SW 1271 (cell line): ENCODE measurements at places on chromosomes 3 and 15.

DNA sequence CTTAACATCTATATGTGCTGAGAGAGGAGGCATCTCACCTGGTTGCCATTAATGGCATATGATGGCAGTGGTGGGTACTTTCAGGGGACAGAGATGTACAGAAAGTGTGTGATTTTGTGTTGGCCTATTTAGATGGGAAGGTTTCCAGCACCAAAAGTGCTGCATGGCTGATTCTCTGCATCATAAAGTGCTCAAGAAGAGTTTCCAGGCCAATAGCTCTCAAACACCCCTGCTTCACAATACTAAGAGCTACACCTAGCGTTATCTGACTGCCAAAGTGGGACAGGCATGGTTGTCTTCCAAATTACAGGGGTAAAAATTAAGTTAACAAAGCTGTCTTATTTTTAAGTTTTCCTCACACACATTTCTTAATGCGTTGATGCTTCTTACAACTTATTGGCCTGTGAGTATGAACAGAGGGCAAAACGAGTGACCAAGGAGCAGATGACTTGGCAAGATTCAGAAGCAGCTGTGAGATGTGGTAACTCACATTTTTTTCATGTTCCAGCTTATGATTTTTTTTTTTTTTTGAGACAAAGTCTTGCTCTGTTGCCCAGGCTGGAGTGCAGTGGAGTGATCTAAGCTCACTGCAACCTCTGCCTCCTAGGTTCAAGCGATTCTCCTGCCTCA lies 41.4 kb upstream of the VEPH1 start:
- DNase-seq, result no peak

DNA sequence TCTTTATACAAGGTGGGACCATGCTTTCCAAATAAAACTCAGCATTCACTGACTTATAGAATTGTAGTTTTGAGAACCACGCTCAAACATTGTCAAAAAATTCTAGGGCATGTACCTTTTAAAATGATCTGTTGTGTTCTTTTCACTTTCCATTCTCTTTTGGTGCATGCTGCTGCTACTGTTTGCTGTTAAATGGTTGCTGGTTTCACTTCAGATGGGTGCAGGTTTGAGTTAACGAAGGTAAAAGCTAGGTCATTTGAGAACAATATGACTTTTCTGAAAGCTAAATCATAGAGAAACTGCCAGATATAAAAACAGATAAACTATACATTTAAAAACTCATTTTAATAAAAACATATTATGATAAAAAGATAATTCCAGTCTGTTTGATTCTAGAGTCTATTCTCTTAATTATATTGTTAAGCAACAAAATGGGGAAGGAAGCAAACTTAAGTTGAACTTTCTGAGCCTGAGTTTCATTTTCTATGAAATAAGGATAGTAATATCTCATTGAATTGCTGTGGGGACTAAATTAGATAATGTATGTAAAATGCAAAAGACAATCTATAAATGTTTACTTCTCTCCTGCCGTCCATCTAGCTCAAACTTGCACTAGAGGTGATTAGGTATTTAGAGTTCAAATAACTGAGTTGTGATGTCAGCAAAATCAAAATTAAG lies 82.4 kb downstream of the OXSM start:
- no peak for DNase-seq

- DNase-seq, result no peak
These were observed 6.2 kb downstream of the RPL22L1 start for GRCh38 chr3:170863816-170864215.

DNA sequence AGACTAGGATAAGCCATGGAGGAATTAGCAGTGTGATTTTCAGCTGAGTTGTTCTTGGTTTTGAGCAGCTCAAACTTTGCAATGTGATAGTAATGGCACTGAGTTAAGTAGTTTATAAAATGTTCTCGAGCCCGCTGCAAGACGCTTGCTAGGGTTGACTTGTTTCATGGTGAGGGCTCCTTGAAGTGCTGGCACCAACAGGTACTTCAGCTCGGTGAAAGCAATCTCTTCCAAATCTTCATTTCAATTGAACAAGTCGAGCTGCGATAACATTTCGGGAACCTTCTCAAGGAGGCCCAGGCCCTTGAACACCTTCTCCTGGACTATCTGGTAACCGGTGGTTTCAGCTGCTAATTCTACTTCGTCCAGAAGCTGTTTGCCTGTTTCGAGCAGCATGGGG lies 50.8 kb upstream of the DYNC1LI1 start:
- DNase-seq, result no peak

- DNase-seq, result peak; percentile 35
These were observed 138.4 kb downstream of the NUP210 start for GRCh38 chr3:13281507-13282357.

DNA sequence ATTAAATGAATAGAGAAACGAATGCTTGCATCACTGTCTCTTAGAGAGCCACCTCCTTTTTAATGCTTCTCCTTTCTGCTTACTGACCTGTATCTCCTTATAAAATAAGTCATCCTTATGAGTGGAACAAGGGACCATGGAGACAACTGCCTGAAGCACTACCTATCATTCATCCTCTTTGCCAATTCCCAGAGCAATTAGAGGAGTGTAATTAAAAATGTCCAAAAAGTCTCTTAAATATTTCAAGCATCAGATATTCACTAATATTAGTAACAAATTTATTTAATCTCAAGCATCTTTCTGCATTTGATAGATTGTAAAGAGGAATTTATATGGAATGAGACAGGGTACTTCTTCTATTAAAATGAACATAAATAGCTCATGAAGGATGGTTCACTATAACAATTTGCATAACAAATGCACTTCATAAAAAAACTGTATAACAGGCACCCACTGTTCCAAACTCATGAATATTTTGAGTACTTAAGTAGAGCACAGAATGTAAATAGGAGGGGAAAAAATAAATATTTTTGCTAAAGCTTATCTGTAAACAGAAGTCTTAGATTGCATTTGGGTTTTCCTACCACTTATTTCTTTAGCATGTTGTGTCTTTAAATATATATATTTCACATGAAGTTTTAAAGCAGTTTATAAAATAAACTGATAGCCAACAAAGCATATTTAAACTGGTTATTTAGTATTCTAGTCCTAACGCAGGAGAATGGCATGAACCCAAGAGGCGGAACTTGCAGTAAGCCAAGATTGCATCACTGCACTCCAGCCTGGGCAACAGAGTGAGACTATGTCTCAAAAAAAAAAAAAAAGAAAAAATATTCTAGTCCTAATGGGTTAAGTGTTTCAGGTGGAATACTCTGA lies 269.3 kb downstream of the TBL1XR1 start:
- no peak for DNase-seq

DNA sequence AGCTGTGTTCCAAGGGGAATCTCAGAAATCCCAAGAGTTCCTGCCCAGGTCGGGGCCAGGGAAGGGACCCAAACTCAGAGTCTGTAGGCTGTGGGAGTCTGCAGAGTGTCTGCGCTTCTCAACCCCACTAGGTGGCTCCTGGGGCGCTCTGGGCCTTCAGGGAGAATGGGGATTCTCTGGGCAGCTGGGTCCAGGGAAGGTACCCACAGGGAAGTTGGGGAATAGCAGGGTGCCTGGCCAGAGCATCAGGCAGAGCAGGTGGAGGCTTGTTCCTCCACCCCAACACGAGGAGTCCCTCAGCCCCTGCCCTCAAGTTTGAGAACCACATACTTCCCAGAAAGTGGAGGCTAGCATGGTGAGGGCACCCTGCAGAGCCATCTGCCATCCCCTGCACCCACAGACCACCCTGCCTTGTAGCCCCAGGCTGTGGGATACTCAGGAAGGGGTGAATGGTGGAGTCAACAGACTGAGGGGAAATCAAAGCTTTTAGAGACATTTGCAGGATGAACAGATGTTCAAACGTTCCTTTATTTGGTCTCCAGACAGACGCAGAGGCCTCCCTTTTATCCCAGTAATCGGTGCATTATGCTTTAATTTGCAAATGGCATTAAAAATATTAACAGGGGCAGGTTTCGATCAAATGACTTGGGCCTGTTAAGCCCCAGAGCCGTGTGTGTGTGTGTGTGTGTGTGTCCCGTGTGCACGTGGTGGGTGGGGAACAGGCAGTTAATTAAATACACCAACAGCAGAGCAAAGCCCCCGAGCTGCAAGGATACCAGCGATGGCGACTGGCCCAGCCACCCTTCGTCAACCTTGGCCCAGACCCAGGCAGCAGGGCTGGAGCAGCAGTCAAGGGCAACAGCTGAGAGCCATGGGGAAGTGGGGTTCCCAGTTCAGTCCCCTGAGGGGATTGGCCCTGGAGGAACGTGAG lies 57.7 kb downstream of the DNAJB8 start:
- DNase-seq, result no peak

- no peak for DNase-seq
These were observed 7.4 kb downstream of the TTLL3 start for GRCh38 chr3:9817436-9817835.

DNA sequence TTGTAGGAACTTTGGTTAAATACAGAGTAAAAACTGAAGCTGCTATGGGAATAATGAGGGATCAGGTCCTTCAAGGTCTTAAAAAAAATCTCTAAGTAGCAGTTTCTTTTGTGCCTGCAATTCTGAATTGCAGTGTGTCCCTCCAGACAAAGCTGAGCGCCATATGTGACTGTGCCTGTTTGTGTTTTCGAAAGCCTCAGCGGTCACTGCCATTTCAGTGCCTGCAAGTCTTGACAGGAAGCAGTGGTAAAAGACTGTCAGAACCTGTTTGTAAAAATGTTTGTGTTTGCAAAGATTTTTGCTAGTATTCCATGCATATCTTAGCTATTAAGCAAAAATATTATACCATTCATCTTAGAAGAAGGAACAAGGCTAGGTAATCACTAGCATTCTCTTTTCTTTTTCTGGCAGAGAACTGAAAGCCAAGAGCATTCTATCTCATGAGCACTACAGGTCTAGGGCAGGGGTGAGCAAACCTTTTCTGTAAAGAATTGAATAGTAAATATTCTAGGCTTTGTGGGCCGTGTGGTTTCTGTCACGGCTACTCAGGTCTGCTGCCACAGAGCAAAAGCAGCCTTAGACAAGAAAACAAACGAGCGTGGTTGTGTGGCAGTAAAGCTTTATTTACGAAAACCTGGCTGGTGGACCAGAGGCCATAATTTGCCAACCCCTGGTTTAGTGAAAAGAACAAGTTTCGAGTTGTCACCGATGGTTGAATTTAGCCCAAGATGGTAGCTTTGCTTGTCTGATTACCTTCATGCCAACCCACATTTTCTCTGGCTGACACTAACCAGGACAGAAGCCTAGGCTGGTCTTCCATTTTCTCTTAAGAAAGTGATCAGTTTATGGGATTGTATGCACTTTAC lies 134.4 kb downstream of the CACNA1D start:
- DNase-seq, result no peak

- DNase-seq, result no peak
These were observed 627.2 kb downstream of the ZIC1 start for GRCh38 chr3:148036331-148036876.

GRCh38 chr15:40329804-40330203 lies 6.3 kb downstream of the INAFM2 start:
- no peak for DNase-seq

- DNase-seq, result no peak
These were observed 16.5 kb downstream of the ARPP19 start for GRCh38 chr15:52552303-52552702.

DNA sequence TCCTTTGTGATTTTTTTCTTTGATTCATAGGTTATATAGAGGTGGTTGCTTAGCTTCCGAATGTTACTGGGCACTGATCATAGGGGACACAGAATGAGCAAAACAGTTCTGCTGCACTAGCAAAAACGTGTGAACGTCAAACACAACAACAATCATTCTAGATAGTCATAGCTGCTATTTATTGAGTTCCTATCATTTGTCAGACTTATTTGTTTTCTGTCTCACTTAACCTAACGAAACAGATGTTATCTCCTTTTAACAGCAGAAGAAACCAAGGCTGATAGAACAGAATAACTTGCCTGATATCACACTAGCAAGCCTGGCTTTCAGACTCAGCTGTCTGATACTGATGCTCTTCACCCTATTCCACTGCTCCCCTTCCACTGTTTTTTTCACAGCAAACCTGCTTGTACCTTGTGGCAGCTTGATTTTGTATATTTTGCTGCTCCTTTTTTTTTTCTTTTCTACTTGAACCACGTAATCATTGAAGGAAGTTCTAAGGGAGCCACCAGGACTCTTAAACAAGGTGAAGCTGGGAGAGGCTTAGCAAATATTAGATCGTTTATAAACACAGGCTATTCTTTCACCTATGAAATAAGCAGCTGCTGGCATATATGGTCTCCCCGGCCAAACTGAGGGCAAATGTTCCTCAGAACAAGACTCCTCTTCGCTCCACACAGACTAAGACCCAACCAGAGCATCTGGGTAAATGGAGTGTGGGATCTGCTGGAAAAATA lies 78.8 kb downstream of the MCF2L2 start:
- no peak for DNase-seq

DNA sequence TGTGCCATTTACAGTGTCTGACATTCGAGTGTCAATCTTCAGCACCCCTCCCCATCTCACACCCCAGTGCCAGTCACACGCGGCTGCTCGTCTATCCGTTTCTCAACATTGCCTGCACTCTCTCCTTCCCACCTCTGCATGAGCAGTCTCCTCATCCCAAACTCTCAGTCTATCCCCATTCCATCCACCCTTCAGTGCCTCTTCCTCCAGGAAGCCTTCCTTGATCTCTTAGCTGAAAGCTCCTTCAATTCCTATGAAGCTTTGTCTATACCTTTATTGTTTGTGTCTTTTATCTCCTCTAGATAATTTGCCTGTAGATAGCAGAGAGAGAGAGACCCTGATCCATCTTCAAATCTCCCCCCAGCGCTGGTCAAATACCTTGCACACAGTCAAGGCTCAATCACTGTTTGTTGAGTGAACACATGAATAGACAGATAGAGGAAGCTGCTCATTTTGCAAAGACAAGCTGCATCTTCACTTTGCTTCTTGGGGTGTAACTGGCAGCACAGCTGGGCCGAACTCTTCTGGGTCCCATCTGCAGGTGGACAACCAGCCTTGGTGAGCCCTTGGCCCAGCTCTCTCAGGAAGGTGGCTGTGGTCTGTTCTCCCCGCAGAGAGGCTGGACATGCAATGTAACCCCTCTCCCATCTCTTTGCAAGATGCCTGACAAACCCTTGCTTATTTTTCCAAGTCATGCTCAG lies 52.8 kb downstream of the ITGA11 start:
- no peak for DNase-seq

- no peak for DNase-seq
These were observed 334.0 kb upstream of the NR2F2 start for GRCh38 chr15:95996494-95996893.

GRCh38 chr3:158773166-158773565 lies 28.7 kb upstream of the MFSD1 start:
- no peak for DNase-seq

GRCh38 chr3:151835751-151836525 lies 22.0 kb downstream of the AADAC start:
- DNase-seq, result no peak

DNA sequence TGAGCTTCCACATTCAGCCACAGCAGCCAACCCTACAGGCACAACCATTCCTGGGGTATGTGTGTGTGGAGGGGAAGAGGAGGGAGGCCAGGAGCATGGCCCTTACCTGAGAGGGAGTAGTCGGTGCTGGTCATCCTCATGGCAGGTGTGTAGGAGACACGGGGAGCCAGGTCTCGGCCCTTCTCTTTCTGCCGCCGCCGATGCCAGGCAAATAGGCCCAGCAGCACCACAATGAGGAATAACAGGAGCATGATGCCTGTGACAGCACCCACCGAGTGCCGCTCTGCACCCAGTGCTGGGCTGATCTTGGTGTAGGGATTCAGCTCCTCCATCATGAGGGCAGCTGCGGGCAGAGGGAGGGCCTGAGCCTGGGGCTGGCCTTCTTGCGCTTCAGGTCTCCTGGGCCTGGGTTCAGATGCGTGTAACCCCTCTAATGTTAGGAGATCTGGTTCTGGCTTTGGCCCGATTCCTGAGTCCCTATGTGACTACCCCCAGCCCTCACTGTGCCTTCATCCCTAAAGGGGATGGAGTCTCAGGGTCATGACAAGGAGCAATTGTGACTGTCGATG lies 44.4 kb downstream of the RAB11A start:
- no peak for DNase-seq
